ENCODE measurements at places on chromosomes 13 and 19. TPM values are rescaled to one million over a fixed set of nuclear protein-coding genes. Genes with fewer than 3 reads are reported as not detected.

DNA sequence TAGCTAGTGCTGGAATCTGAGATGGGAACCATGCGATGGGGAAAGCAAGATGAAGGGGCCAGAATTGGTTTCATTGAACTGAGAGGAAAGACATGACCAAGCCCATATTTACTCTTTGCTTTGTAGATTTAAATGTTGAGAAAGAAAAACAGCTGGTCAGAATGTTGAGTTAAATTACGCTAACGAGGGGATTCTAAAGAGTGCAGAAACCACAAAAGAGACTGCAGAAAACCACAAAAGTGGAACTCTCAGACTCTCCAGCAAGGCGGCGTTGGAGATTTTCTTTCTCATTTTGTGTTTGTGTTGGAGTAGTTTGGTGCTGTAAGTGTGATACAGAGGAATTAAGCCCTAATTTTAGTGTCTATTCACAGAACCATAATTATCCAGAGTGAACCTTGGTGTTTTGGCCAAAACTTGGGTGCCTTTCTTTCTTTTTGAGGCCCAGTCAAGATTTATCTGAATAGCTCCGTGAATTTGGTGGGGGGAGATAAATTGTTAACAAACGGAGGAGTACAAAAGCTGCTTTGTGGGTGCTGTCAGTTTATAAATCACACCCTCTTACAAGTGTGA is 26.3 kb downstream of the SAE1 start:
- H3K4me1 ChIP-seq: peaks cover 41% of the 10 kb centered on the region
- peaks cover 24% of the 10 kb centered on the region for H3K36me3 ChIP-seq
- no peak overlapping the region for H3K4me3 ChIP-seq
- no peak for DNase-seq

DNA sequence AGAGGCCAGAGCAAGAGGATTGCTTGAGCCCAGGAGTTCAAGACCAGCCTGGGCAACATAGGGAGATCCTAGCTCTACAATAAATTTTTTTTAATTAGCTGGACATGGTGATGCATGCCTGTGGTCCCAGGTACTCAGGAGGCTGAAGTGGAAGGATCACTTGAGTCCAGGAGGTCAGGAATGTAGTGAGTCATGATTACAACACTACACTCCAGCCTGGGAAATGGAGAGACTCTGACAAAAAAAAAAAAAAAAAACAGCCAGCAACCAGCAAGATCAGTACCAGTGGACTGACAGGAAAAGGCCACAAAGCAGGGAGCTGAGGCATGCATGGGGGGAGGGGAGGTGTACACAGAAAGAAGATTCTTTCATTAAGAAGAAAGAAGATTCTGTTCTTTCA is 52.7 kb upstream of the RFXAP start:
- H3K27me3 ChIP-seq: peaks cover 3% of the 10 kb centered on the region
- no peaks in the 10 kb centered on the region for H3K4me1 ChIP-seq
- DNase-seq: no peak
- no peak overlapping the region for H3K27ac ChIP-seq

GRCh38 chr19:21328406-21328805 is 804 bp downstream of the ZNF708 start:
- peak overlapping the region; percentile 93 for H3K4me3 ChIP-seq
- DNase-seq: no peak
- peak overlapping the region; percentile 96 for H3K27ac ChIP-seq
- peaks cover 6% of the 10 kb centered on the region for H3K4me1 ChIP-seq
- no peaks in the 10 kb centered on the region for H3K27me3 ChIP-seq

DNA sequence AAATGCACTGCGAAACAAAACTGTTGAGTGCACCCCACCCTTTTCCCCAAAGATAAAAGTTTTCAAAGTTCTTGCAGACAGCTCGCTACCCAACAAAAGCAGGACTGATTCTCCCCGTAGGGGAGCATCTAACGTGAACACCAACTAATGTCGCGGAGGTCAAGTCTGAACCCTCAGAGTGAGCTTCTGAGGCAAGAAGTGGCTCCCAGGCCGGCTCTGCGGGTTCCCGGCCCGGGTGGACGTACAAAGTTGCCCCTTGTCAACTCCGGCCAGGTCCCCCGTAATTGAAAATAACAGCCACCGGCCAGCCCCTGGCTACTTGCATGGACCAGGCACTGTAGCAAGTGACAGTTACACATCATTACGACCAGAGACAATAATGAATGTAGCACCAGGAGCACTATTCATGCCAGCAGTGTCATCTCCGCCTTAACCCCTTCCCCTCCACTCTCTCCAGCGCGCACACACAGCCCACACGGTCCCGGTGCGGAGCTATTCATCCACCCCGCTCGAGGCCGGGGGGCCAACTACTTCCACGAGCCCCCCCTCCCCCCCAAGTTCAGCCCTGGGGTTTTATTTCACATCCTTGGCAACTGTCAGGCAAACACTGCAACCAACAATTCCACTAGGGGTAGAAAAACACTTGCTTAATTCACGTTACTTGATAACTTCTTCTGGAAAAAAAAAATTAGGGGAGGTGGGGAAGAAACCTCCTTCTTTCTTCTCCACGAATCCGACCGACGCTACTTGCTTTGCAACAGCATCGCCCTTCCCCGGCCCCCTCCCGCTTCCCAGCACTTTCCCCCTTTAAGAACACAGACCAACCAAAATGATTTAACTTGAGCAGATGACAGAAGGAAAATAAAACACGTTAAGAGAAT is 1.2 kb downstream of the KLF12 start:
- H3K4me3 ChIP-seq: peak overlapping the region; percentile 74
- no peaks in the 10 kb centered on the region for H3K27me3 ChIP-seq
- peak overlapping the region; percentile 64 for H3K27ac ChIP-seq
- no peaks in the 10 kb centered on the region for H3K36me3 ChIP-seq
- peaks cover 39% of the 10 kb centered on the region for H3K4me1 ChIP-seq

DNA sequence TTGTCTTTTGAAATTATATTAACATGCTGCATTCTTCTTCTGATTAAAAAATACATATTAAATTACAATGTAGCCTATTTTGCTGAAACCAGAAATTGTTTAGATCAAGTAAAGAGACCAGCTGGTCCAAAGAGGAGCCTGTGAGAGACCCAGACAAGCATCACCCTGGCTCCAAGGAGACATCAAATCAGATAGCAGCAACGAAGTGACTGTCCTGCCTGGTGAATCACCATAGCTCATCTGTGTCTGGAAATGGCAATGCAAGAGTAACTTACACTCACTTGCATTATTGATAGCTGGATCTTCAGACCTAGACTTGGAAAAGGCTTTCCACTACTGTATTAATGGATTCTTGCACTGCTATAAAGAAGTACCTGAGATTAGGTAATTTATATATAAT is 169.1 kb downstream of the KCTD12 start:
- no peak for DNase-seq
- H3K27me3 ChIP-seq: no peaks in the 10 kb centered on the region
- no peak overlapping the region for H3K4me3 ChIP-seq
- no peaks in the 10 kb centered on the region for H3K36me3 ChIP-seq

GRCh38 chr13:79745081-79745480 is 264.1 kb downstream of the NDFIP2 start:
- H3K4me1 ChIP-seq: peaks cover 3% of the 10 kb centered on the region
- no peaks in the 10 kb centered on the region for H3K27me3 ChIP-seq
- H3K36me3 ChIP-seq: no peaks in the 10 kb centered on the region
- DNase-seq: peak; percentile 56

The NLRP7 gene
- total RNA-seq: not detected

The NLRP11 gene
- total RNA-seq: not detected

The SRRM5 gene
- 0.32 TPM for total RNA-seq

The KLHL1 gene
- not detected for total RNA-seq

All from endothelial cell of umbilical vein (primary cell).